Pulmonary artery endothelial cell (primary cell): ENCODE measurements at places on chromosomes 7 and 10.

- no peak for DNase-seq
Measured at GRCh38 chr7:110645616-110646015, 445.3 kb upstream of the LRRN3 start.

DNA sequence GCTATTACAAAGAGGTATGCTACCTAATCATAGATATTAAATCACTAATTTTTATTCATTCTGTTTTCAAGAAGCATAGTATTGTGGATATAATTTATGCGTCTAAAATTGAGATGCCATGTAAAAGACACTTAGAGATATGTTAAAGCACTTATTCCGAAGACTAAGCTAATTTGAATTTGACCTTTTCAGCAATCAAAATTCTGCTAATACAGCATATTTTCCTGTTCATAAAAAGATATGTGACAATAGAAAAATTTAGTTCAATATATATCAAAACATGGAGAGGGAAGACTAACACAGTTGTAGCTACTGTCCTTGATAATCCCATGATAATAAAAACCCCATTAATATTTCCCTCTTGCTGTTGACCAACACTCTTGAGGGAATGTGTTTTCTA lies 386.6 kb upstream of the TEX47 start:
- DNase-seq: no peak

- DNase-seq: no peak
Measured at GRCh38 chr10:22326145-22326702, 5.3 kb downstream of the BMI1 start.

DNA sequence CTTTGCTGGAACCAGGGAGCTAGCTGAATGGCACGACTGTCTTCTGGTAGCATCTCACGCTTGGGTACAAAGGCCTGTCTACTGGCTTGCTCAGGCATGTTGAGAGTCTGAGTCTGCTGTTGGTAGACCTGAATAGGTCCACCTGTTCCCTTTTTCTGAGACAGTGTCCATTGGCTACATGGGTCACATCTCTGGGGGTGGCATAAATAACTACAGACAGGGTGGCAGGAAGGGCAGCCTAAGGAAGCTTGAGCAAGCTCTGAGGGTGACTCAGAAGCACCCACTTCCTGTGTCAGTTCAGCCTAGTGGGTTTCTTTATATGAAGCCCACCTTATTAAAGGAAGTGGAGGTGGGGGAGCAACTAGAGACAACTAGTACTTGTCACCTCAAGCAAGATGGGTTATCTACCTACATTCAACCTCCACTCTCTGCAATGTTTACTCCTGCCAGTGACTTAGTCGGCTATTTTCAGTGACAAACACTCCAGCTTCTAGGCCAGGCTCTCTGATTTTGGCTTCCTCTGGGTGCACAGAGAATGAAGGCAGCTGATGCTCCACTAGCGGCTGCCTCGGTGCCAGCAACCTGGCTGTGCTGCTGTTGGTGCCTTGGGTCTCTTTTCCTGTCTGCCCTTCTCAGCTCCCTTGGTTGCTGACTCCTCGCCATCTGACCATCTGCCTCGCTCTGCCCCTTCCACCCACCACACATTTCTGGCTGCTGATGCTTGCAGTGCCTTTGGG lies 5.7 kb upstream of the ZYX start:
- no peak for DNase-seq

- DNase-seq: no peak
Measured at GRCh38 chr7:150476285-150476684, 25.9 kb downstream of the GIMAP8 start.

- DNase-seq: no peak
Measured at GRCh38 chr7:104928721-104929400, 85.1 kb upstream of the KMT2E start.

DNA sequence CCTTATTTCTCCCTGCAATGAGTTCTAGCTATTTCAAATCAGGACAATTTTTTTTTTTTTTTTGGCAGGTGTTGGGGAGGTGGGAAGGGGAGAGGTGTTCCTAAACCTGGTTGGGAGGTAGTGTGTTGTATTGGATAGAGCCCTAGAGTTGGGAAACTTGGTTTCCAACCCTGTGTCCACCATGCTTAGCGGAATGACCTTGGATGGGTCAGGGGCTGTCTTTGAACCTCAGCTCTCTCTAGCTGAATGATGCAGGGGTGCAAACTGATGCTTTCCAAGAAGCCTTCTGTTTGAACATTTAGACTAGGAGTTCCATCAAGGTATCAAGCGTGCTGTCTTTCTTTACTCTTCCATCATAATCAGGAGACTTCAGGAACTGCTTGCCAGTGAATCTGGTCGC lies 332.2 kb downstream of the LRMDA start:
- no peak for DNase-seq

GRCh38 chr10:51010977-51011376 lies 63.3 kb upstream of the PRKG1 start:
- no peak for DNase-seq

DNA sequence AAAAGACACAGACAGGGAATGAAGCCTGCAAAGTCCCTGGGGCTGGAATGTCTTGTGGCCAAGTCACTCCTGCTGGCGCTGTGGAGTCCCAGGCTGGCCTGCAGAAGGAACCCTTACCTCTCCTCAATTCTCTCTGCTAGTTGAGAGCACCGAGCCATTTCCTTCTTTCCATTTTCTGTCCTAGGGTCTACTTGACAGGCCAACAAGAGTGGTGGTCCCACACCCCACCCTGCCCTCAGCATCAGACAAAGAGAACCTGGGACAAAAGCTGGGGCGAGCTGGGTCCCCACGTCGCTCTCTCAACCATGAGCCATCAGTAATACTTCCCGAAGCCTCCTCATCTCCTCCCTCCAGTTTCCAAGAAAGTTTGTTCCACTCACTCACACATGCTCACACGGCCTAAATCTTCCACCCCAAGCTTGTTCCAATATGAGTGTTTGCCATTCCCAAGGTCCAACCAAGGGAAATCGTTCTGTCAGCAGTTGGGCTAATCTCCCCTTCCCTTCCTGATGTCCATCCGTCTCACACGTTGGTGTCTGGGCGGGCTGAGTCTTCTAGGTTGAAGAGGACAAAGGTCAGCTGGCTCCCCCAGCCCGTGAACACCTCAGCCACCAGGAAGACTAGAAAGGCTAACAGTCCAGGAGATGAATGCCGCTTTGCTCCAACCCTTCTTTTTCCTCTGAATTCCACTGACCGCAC lies 44.3 kb downstream of the CLEC2L start:
- no peak for DNase-seq

GRCh38 chr10:23191764-23192711 lies at the start of gene PTF1A:
PTF1A (plus strand) TSS chr10:23192312; CDS start chr10:23192531, 219 bp downstream.
- no peak for DNase-seq

GRCh38 chr10:7162331-7162730 lies 248.5 kb downstream of the SFMBT2 start:
- DNase-seq: no peak

- no peak for DNase-seq
Measured at GRCh38 chr7:157685430-157686284, 348.9 kb downstream of the DNAJB6 start.

DNA sequence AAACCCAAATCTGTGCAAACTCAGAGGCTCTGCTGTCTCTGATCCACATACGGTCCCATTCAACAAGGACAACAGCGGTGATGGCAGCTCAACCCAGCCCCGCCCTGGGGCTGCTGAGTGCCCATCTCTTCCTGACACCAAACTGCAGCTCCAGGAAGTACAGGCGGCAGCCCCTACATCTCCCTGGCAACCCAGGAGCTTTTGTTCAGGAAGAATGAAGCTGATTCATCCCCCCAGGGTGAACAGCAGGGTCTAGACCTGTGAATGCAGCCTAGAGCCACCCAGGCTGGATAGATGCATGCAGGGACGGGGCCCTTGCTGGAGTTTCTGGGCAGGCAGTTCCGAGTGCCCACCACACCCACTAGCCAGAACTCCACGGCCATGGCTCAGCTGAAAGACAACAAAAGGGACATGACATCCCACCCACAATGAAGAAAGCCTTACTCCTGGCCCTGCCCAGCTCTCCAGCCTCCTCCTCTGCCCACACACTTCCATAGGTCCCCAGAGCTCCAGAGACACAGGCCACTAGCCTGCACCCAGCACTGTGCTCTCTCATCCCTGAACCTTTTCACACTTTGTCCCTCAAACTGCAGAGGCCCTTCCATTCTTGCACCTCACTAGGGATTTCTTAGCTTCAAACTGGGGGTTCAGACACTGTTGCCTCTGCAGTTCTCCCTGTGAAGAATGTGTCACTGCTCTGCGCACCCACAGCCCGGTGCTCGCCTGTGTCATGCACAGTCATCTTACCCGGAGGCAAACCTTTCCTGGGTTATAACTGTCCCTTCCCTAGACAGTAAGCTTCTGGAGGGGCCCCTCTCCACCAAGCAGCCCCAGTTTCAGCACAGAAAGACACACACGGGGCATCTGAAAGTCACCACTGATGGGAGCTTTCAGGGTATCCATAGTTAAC lies 99.1 kb downstream of the GRID1 start:
- DNase-seq: no peak

GRCh38 chr7:18053177-18053928 lies 25.7 kb upstream of the PRPS1L1 start:
- DNase-seq: no peak

DNA sequence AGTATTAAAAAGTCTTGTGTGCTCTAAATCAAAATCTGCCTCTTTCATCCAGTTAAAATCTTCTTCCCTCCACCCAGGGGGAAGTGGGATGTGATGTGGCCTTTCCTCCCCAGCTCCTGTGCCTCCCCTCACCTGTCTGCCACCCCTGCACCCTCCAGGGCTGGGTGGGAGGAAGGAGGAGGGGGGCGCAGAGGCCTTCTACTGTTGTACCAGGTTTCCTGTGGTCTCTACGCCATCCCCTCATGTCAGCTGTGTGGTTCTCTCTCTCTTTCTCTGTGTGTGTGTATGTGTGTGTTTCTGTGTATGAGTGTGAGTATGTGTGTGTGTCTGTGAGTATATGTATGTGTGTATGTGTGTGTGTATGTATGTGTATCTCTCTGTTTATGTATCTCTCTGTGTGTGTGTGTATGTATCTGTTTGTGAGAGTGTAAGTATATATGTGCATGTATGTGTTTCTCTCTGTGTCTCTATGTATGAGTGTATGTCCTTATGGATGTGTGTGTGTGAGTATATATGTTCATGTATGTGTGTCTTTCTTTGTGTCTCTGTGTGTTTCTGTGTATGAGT lies 45.5 kb upstream of the C10orf71 start:
- no peak for DNase-seq

- no peak for DNase-seq
Measured at GRCh38 chr7:156223935-156224832, 411.9 kb upstream of the SHH start.

DNA sequence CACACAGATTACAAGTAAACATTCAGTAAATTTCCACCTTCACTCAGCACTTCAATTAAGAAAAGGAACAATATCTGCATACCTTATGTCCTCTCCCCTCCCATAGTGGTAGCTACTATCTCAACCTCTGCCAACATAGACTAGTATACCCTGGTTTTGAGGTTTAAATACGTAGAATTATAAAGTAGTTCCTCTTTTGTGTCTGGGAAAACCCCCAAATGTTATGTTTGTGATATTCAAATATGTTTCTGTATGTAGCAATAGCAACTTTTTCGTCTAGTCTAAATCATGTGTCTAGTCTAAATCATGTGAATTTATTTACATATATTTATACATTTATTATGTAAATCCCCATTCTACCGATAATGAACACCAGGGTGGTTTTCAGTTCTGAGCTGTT lies 13.2 kb upstream of the CAMK2B start:
- DNase-seq: no peak

- no peak for DNase-seq
Measured at GRCh38 chr7:28654110-28654509, 241.8 kb downstream of the CREB5 start.

DNA sequence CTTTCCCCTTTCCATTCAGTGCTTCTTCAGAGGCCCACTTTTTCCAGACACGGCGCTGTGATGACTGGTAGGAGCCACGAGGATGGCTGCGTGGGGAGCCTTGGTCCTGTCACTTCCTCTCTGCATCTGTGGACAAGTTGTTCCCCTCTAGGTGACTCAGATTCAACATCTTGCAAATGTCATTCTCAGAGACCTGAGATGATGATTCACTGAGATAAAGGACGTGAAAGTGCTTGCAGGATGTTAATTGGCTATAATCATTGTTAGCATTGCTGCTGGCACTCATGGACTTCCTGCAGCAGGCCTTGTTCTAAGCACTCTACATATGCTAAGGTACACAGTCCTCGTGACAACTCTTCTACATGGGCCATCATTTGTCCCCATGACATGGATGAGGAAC lies 489.8 kb upstream of the ZMIZ1 start:
- no peak for DNase-seq

GRCh38 chr7:49432254-49432653 lies 341.2 kb upstream of the VWC2 start:
- DNase-seq: no peak

DNA sequence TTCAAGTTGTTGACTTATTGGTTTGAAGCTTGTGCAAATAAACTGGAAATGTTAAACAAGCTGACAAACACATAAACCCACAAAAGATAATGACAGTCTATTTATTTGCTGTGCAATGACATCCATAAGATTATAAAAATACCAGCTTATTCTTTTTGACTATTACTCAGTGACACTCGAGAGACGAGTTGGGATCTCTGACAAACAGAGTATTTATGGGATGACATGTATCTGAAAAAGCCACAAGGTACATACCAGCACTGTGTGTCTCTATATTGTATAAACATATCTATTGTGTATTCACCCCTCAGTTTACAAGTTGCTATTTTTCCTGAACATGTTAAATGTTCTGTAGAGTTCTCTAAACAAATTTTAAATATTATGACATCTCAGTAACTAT lies 88.9 kb downstream of the CHRM2 start:
- DNase-seq: no peak

- DNase-seq: no peak
Measured at GRCh38 chr7:155230169-155230593, 67.5 kb upstream of the INSIG1 start.

GRCh38 chr10:60737242-60737641 lies 41.0 kb upstream of the CDK1 start:
- DNase-seq: no peak

DNA sequence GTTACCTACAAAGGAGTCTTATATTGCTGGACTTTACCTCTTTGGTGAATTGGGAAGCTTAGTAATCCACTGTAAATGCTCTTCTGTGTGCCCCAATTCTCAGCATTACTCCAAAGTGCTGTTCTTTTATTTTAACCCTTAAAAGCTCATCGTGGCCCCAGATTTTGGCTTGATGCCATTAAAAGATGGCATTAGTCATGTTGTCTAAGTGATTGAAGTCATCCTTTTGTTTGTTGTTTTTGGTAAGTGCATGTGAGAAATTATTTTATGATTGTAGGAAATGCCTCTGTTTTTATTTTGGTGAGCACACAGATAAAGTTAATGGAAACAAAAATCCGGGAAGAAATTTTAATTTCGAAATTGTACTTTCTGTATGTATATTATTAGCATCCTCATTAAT lies 82.5 kb upstream of the GATA3 start:
- DNase-seq: no peak

DNA sequence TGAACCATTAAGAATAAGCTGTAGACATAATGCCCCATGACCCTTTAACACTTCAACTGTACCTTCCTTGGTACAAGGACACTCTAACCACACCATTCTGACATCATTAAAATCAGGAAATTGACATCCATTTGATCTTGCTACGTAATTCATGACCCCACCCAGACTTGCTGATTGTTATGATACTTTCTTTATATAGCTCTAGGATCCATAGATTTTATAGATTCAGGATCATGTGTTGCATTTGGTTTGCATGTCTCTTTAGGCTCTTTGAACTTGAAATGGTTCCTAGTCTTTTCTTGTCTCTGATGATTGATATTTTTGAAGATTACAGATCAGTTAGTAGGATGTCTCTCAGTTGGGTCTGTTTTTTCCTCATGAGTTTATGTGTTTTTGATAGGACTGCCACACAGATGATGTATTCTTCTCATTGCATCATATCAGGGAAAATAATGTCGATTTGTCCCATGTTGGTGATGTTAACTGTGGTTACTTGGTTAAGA lies 13.5 kb downstream of the CCM2 start:
- no peak for DNase-seq
